ENCODE measurements at places on chromosomes 4 and X.

DNA sequence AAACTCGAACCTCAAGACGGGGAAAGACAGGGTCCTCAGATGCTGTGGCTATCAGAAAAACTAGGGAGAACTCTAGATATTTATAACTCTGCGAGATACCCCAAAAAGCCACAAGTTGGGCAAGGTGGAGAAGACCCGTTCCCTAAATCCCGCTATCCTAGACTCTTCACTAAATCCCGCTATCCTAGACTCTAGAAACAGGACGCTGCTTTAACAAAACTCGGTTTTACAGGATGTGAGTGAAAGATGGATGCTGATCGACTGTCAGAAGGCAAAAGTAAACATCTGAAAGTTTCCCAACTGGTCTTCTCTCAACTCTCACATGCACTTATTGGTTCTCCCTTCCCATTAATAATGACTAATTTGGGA, 270 bp downstream of the DNAAF6 start:
- DNase-seq, result no peak

DNA sequence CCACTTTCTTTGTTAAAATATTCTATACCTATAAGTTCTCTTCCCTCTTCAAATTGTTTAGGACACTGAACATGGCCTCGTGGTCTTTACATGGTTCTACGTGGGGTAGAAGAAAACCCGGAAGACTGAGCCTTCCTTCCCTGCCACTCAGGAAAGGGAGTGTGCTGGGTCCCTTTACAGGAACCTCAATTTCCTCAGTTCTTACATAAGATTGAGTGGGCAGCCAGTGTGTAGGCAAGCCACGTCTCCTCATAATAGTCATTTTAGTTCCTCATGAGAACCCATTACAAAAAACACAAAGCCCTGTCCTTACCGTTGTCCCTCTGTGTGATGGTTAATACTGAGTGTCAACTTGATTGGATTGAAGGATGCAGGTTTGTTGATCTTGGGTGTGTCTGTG, 28.7 kb upstream of the SMIM10L2A start:
- no peak for DNase-seq

DNA sequence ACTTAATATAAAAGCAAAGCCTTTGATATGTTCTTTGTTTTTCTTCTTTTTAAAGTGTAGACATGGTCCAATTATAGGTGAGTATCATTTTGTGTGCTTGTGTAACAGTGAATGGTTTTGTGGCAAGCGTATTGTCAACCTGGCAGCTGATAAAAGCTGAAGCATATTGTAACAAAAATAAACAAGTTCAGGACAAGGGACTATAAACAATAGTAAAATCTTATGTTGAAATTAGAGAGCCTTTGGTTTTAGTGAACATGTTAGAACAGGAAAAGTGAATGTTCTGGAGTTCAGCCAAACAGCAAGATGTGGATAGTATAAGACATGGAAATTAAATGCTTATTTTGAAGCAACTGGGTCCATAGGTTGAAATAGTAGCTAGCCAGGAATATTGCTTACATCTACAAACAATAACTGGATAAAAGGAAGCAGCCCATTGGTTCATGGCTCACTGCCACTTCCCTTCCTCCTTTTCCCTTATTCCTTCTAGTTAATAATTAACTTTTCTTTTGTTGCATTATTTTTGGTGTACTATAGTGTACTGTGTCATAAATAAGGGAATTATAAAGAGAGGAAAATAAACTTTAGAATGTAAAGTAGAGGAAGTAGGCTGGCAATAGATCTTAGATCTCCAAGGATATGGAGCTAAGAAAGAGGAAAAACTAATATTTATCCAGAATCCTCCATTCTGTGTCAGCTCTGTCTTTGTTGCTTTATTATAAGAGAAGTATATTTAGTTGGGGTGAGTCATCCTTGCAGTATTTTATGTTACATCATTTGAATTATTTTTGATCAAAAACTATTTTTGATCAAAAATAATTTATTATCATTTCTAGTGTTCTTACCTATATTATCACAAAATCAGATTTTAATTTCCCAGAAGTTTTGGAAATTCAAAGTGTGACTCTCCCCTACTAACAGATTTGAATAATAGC, 65.6 kb downstream of the MRPL1 start:
- DNase-seq, result no peak

- no peak for DNase-seq
Observed at GRCh38 chr4:75344915-75345314, 169.3 kb downstream of the RCHY1 start.

DNA sequence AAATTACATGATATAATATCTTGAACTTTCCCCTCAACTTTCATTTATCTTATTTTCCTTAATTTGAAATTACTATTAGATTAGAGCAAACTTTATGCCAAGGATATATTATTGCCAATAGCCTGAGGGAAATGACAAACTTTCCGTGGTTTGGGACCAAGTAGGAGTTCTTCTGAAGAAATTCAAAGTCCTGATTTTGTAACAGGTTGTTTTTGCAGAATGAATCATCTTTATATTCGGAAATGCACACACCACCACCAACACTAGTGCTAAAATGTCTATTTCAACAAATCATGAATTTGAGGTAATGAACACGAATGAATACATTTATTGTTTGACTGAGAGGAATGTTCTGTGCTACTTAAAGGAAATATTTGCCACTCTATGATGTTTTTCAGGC, 226.7 kb downstream of the GRIA2 start:
- no peak for DNase-seq

DNA sequence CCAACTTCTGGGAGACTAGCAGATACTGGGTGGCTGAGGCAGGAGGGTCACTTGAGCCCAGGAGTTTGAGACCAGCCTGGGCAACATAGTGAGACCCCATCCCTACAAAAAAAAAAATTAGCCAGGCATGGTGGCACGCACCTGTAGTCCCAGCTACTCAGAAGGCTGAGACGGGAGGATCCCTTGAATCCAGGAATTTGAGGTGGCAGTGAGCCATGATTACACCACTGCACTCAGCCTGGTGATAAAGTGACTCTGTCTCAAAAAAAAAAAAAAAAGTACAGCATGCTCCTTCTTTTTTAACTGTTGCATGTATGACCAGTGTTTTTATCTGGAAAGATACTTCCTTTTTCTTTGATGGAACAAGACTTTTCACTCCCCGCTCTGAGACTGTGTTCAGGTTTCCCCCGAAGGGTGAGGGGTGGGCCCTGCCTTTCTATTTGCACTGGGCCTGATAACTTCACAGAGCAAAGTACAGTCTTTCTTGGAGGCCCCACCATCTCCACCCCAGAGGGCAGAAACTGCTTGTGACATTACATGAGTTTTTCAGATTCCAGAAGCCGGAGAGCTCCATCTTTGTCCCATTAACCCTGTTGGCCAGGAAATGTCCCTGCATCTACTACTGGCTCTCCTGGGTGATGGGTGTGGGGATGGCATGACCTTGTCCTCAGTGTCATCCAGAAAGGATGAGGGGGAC, 35.2 kb downstream of the NYX start:
- DNase-seq, result no peak

DNA sequence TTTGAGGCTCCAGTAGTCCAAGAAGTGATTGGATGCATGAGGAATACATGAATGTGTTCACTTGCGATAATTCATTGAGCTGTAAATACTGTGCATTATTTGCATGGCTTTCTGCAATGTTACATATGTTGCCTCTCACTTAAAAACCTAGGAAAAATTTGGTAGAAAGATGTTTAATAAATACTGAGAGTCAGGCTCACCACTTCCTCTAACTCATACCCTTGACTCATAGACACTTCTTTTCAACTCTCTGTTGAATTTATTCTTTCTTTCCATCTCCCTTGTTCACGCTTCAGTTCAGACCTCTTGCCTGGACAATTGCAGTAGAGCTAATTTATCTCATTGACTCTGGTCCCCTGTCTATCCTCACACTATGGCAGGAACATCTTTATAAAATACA, 35.8 kb upstream of the LEF1 start:
- no peak for DNase-seq

Measured in G401 (cell line).